ENCODE measurements at places on chromosomes 1 and 21.

DNA sequence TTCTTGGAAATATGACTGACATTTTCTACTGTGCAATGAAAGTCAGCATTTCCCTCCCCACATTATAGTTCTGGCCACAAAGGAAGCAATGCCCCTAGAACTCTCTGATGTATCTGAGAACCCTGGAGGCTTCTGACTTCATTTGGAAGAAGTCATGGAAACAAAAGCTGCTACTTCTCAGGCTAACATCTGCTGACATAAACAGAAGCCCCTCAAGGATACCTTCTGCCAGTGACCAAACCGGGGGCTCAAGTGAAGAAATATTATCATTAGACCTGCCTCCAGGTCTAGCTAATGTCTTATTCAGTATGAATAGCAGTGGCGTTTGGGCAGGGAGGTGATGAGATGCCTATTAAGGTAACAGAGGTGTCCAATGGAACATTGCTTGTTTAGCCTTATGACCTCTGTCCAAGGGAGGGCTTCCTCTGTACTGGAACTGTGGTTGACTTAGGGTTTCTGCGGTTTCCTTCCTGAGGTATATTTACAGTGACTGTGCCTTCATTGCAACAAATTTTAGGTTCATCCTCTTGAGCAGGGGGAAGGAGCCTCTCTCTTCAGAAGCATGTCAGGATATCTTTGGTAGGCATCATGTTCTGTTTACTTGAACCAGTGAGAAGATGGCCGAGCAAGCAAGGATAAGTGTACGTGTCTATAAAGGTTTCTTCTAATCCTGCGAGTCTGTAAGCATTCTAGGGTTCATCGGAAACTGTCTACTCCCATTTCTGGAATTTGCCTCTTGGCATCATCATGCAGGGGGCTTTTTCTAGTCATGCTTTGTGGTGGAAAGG is 161.7 kb downstream of the PBX1 start:
- DNase-seq: no peak

GRCh38 chr1:109788695-109789521 is 25.2 kb upstream of the EPS8L3 start:
- no peak for DNase-seq

GRCh38 chr1:54200519-54200997 is 591 bp downstream of the MRPL37 start:
- DNase-seq: no peak

DNA sequence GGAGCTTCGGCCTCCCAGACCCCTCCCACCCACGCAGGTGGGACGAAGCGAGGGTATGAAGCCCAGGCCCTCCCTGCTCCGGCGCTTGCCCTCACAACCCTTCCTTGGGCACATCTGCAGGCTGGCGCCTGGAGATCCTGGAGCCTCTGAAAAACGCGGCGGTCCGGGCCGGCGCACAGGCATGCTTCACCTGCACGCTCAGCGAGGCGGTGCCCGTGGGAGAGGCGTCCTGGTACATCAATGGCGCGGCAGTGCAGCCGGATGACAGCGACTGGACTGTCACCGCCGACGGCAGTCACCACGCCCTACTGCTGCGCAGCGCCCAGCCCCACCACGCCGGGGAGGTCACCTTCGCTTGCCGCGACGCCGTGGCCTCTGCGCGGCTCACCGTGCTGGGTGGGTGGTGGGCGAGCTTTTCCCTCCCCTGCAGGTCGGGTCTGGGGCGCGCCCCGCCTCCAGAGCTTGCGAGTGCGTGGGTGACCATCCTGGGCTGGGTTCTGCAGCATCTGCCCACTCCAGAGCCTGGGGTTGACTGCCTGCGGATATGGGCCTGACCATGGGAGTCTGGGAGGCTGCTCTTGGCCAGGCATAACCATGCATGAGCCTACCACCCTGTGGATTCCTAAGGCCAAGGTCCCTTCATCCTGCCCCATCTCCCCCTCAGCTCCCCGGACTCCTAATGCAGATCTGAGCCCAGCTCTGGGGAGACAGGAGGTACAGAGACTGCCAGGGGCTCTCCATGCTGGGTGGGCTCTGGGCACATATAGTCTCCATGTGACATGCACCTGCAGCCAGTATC is 89.8 kb downstream of the TRIM11 start:
- no peak for DNase-seq

- DNase-seq: no peak
Observed at GRCh38 chr21:41459884-41460534, 34.0 kb downstream of the MX1 start.
